NCI-H187 treated with DMSO at 0.1 percent for 48 hours (cell line): ENCODE measurements at places on chromosomes 13 and 19.

DNA sequence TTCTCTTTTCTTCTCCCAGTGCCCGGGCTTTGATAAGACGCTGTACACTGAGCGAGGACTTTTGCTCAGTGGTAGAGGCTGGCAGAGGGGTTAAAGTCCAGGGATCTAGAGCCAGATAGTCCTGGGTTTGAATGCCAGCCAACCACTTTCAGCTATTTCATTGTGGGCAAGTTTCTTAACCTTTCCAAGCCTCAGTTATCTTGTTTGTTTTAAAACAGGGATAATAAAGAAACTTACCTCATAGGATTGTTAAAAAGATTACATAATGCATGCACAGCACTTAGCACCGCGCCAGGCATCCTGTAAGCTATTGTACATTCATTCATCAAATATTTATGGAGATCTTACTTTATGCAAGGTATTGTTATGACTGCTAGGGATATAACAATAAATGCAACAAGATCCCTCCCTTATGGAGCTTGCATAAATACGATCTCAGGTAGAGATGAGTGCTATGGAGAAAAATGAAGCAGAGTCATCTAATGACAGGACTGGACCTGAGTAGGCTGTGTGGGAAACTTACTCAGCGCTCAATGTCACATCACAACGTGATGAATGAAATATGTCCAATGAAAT lies 70.8 kb downstream of the LNX2 start:
- DNase-seq = no peak

DNA sequence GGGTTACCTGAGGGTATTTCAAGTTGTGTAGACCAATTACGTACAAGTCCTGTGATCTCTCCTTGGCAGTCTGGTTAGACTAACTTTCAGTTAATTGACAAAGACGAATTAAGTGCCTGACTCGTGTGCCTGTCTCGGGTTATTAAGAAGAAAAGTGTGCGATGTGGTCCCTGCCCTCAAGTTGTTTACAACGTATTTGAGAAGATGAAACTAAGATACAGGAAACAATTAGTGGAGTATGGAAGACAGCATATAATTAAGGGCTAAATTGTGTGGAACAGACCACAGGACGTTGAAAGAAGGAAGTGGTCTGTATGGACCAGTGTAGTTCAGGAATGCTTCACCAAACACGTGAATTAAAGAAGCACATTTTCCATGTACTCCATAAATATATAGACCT lies 49.2 kb downstream of the KLF5 start:
- no peak for DNase-seq

GRCh38 chr13:67859904-67860303 lies 629.8 kb upstream of the PCDH9 start:
- no peak for DNase-seq

GRCh38 chr13:69720278-69720983 lies 387.2 kb upstream of the ATXN8OS start:
- no peak for DNase-seq

GRCh38 chr13:28387740-28388501 lies 107.0 kb downstream of the FLT1 start:
- no peak for DNase-seq

DNA sequence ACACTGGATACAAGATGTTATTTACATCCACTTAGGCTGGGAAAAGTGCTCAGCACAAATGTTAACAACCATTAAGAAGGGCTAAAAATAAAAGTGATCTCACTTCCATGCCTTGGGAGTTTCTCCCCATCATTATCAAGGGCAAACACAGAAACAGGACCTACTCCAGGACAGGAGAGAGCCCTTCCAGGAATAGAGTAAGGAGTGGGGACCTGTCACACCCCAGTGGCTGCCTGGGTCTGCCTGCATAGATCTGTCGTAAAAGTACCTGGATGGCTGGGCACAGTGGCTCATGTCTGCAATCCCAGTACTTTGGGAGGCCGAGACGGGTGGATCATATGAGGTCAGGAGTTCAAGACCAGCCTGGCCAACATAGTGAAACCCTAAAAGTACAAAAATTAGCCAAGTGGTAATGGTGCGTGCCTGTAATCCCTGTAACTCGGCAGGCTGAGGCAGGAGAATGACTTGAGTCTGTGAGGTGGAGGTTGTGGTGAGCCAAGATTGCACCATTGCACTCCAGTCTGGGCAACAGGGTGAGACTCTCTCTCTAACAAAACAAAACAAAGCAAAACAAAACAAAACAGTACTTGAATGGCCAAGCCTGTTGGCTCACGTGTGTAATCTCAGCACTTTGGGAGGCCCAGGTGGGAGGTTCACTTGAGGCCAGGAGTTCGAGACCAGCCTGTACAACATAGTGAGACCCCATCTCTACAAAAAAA lies 5.6 kb downstream of the ATP8A2 start:
- DNase-seq = no peak

DNA sequence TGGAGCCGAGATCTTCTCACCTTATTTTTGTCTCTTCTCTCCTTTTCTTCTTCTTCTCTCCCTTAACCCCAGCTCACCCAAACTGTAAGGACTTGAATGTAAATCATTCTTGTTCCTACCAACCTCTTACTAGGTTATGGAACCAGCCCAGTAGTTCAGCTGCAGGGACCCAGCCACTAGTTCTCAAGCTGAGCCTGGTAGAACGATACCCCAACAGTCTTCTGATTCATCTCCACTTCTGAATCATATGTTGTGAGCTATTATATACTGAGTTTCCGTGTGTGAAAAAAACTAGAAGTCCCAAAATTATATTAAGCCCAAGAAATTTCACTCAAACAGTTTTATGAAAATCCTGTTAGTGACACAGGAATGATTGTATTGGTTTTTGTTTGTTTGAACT lies 67.7 kb downstream of the DCT start:
- no peak for DNase-seq

DNA sequence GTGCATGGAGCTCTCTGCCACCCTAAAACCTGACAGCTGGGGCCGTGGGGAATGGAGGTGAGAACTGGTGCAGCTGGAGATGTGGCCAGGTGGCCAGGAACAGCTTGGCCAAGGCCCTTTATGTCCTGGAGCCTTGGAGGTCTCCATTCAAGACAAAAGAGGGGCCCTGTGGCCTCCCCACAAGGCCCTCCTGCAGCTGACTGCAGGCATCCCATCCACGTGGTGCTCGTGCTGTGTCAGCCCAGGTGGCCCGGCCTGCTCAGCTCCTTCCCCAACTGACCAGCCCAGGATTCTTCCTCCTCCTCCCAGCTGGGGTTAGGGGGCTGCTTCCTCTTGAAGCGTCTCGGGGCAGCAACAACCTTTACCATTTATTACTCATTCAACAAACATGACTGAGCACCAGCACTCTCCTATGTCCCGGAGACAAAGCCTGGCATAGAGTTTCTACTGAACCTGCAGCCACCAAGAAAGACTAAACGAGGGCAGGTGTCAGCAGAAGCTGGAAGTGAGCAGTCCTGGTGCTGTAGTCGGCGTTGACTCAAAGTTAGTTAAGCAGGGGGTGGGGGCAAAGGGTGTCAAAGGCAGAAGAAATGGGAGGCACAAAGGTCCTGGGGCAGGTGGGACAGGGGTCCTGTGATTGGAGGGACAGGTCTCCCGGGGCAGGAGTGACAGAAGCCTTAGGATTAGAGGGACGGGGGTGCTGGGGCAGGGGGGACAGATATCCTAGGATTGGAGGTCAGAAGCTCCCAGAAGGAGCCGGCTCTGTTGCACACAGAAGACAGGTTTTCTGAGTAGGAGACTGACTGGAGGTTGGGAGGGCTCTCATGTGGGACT lies 23.3 kb upstream of the C13orf46 start:
- DNase-seq = no peak

DNA sequence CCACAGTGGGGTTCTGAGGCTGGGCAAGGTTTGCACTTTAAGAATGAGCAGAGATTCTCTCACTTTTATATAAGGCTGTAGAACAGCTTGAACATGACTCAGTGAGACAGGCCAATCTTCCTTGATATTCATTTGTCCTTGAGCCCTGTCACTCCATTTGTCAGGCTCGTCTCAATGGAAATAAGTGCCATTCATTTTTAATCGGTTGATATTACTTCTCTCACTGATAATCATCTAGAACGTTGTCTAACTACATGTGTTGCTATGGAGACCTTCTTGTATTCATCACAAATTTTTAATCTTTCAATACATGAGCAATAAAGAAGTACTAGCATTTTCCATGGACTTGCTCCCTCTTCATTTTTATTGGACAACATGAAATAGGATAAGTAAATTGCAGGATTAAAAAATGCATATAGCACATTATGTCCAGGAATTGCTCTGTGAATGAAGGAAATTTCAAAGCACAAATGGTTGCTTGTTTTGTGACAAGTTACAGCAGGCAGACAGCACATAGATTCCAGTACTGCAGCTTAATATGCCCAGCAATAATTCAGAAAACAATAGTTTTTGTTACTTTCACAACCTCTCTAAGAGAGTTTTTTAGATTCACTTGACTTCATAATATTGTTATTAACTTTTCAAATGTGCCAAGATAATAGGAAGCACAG lies 1178.4 kb upstream of the ATXN8OS start:
- DNase-seq = no peak

DNA sequence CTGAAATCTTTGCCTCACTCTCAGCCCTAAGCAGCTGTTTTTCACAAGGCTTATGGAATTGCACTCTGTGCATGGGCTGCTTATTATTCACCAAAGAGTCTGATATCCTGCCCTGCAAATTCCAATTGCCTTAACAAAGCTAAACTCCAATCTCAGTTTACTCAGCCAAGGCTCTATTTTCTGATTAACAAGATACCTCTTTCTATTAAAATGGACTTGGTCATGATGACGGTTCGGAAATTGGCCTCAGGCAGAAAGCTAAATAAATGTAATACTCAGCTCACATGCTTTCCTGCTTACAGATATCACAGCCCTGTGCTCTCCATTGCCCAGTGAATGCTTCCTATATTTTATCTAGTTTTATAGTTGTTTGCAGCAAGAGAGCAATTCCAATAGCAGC lies 1270.8 kb downstream of the PCDH9 start:
- DNase-seq = no peak

GRCh38 chr19:31054430-31054829 lies 294.8 kb downstream of the TSHZ3 start:
- DNase-seq = no peak

DNA sequence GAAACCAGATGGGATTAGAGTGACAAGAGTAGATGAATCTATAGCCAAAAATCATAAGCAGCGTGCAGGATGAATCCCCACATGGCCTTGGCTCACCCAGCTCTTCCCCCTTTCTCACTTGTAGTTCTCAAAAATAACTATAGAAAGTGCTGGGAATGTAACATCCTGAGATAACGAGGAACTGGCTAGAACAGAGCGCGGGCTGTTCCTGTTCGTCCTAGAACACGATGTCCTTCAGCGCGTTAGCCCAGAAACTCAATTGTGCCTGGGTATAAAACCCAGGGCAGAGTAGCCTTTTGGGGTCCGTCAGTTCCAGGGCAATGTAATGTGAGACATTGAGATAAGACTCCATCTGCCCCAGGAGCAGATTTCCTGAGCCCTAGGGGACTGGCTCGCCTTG lies 326.2 kb downstream of the TSHZ3 start:
- no peak for DNase-seq

- DNase-seq = no peak
Observed at GRCh38 chr19:46785980-46786235, 2.5 kb downstream of the SLC1A5 start.

GRCh38 chr13:30639671-30640070 lies 22.0 kb downstream of the USPL1 start:
- DNase-seq = no peak

GRCh38 chr19:40571005-40571318 lies 5.7 kb upstream of the SHKBP1 start:
- DNase-seq = no peak

DNA sequence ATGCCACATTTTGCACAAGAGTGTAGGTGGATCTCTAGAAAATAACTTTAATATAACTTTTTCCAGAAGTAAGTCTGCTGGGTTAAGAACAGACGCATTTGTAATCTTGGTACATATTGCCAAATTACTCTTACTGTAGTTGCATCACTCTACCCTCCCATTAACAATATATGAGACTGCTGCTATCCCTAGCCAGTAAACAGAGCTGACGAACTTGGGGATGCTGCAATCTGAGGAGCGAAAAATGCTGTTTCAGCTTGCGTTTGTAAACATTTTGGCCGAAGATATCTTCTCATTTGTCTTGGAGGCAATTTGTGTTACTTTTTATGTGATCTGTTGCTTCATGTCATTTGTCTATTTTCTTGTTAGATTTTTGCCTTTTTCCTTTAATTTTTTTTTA lies 1482.8 kb downstream of the OLFM4 start:
- DNase-seq = no peak

DNA sequence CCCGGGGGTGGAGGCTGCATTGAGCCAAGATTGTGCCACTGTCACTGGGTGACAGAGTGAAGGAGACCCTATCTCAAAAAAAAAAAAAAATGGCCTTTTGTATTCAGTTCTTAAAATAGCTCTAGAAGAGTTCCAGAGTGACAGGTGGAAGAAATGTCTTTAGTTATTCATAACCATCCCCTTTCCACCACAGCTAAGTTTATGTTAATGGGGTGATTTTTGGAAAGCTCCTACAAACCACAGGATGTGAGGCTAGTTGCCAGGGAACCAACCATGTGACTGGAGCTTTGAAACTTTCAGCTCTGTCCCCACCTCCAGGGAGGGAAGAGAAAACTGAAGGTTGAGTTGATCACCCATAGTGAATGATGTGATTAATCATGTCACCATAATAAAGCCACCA lies 6.9 kb downstream of the ZNF490 start:
- no peak for DNase-seq

- no peak for DNase-seq
Observed at GRCh38 chr19:16089010-16089846, 12.9 kb downstream of the TPM4 start.

DNA sequence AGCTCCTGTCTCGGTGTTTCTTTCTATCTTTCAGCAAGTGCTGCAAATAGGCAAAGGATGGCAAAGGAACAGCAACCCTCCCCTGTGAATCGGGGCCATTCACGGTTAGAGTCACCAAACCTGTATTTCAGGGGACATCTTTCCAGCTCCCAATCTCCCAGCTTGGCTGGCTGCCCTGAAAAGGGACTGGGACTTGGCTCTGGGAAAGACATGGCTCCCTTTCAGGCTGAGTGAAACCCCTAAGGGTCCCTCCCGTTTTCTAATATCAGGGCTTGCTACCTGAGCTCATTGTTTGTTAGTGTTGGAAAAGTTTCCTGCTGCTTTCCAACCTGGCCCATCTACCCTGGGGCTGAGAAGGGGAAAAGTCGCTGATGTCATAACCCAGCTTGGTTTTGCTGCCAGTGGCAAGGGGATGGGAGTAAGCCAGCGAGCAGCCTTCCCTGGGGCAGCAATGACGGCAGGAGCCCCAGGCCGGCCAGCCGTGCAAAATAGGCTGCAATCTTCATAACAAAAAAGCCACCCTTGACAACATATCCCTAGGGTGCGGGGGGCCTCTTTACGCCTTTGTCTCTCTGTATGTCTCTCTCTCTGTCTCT lies 29.9 kb downstream of the SERP2 start:
- no peak for DNase-seq
